Spinal cord (tissue), 10 donors: ENCODE measurements at places on chromosomes 12 and 14. TPM values are rescaled to one million over a fixed set of nuclear protein-coding genes. Genes with fewer than 3 reads are reported as not detected.

DNA sequence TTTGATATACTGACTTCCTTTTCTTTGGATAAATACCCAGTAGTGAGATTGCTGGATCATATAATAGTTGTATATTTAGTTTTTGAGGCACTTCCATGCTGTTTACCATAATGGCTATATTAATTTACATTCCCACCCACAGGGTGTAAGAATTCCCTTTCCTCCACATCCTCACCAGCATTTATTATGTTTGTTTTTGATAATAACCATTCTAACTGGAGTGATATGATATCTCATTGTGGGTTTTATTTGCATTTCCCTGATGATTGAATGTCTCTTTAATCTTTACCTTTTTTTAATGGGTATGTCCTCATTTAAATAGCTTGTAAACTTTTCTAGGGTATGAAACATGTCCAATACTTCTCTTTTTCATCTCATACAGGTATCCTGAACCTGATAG is 11.6 kb upstream of the SAV1 start:
- H3K4me3 ChIP-seq = no peak overlapping the region
- H3K4me1 ChIP-seq = no peaks in the 10 kb centered on the region
- no peaks in the 10 kb centered on the region for H3K36me3 ChIP-seq
- H3K27me3 ChIP-seq = no peaks in the 10 kb centered on the region

DNA sequence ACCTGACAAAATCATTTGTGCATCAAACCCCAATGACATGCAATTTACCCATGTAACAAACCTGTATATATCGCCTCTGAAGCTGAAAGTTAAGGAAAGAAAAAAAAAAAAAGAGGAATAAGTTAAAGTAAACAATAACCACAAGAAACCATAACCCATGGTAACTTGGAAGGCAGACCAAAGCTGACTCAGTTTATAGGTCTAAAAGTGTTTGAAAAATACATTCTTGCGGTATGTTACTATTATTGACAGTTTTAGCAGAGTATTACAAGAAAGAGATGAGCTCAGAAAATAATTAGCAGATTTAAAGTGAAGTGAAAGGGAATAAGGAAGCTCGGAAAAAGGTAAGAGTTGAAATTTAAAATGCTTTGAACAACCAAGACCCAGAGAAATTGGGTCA is 34.4 kb upstream of the MGAT4C start:
- DNase-seq = no peak
- H3K4me3 ChIP-seq = no peak overlapping the region
- H3K4me1 ChIP-seq = no peaks in the 10 kb centered on the region
- H3K27ac ChIP-seq = no peak overlapping the region
- no peaks in the 10 kb centered on the region for H3K36me3 ChIP-seq

GRCh38 chr14:51884086-51884927 is 23.9 kb downstream of the GNG2 start:
- no peaks in the 10 kb centered on the region for H3K4me1 ChIP-seq
- H3K4me3 ChIP-seq = no peak overlapping the region
- H3K36me3 ChIP-seq = no peaks in the 10 kb centered on the region
- no peak overlapping the region for H3K27ac ChIP-seq
- DNase-seq = no peak
- H3K27me3 ChIP-seq = no peaks in the 10 kb centered on the region

GRCh38 chr12:46472893-46473633 is 100.5 kb upstream of the SLC38A2 start:
- H3K27ac ChIP-seq = no peak overlapping the region
- H3K27me3 ChIP-seq = no peaks in the 10 kb centered on the region
- no peak overlapping the region for H3K4me3 ChIP-seq
- H3K4me1 ChIP-seq = no peaks in the 10 kb centered on the region

DNA sequence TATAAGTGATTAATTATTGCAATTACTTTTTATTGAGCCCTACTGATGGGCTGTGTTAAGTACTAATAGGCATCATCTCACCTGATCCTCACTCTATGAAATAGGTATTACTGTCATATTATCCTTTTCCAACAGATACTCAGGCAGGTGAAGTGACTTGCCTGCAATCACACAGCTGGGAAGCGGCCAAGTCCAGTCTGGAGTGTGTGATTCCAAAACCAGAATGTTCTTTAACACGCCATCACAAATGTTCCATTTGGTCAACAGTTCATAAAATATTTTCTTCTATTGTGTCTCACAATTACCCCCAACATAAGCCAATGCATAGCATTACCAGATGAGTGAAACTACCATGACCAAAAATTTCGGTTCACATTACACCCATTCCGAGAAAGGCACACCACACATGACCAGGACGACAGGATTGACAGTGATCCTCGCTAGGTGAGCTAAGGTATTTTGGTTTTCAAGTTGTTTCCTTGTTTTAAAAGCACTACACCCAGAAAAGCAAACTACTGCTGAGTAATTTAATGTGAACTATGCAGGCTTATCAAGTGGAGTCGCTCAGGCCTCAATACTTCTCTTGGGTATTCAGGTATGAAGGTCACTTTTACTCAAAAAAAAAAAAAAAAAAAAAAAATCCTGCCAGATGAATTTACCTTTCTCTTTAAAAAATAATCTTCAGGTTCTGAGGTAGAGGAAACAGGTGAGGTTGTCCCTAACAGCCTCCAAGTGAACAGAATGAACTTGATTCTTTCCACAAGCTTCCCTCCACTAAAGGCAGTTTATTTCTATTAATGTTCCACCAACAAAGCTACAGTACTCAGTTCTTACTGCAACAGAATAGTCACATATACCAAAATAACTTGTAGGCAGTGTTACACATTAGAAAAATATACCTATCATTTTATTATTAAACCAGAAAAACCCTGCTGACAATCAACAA is 2.4 kb downstream of the VPS37B start:
- no peak for DNase-seq
- H3K27ac ChIP-seq = peak overlapping the region; percentile 94
- H3K4me3 ChIP-seq = peak overlapping the region; percentile 97

GRCh38 chr14:24255931-24256711 is 6.9 kb downstream of the TGM1 start:
- H3K27me3 ChIP-seq = no peaks in the 10 kb centered on the region
- no peak for DNase-seq
- H3K4me1 ChIP-seq = no peaks in the 10 kb centered on the region
- no peak overlapping the region for H3K27ac ChIP-seq
- H3K4me3 ChIP-seq = no peak overlapping the region

GRCh38 chr12:27480016-27480415 is 33.5 kb downstream of the SMCO2 start:
- H3K27ac ChIP-seq = no peak overlapping the region
- H3K36me3 ChIP-seq = no peaks in the 10 kb centered on the region
- H3K4me3 ChIP-seq = no peak overlapping the region
- H3K4me1 ChIP-seq = no peaks in the 10 kb centered on the region
- DNase-seq = no peak

GRCh38 chr14:35956376-35957085 is 130.4 kb downstream of the BRMS1L start:
- no peak overlapping the region for H3K27ac ChIP-seq
- no peak overlapping the region for H3K4me3 ChIP-seq
- H3K4me1 ChIP-seq = no peaks in the 10 kb centered on the region
- no peak for DNase-seq

DNA sequence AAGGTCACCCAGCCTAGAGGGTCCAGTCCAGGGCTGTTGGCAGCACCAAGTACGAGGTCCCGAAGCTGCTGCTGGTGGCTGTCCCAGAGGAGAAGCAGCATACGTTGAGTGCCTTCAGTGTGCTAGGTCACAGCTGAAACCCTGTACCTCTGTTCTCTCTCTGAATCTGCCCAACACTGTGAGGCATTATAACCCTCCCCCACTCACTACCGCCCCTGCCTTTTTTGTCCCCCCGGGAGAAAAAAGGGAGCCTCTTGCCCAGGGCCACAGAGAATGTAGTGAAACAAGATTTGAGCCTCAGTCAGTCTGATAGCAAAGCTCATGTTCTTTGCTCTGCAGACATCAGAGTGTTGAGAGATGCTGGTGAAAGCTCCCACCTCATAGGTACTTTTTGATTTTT is 53.4 kb downstream of the PPP2R5C start:
- H3K4me3 ChIP-seq = no peak overlapping the region
- peaks cover 12% of the 10 kb centered on the region for H3K4me1 ChIP-seq
- DNase-seq = no peak

GRCh38 chr12:2354151-2354991 is 301.6 kb downstream of the CACNA1C start:
- peaks cover 30% of the 10 kb centered on the region for H3K4me1 ChIP-seq
- no peaks in the 10 kb centered on the region for H3K36me3 ChIP-seq
- no peaks in the 10 kb centered on the region for H3K27me3 ChIP-seq
- H3K27ac ChIP-seq = no peak overlapping the region
- DNase-seq = peak; percentile 73
- no peak overlapping the region for H3K4me3 ChIP-seq

DNA sequence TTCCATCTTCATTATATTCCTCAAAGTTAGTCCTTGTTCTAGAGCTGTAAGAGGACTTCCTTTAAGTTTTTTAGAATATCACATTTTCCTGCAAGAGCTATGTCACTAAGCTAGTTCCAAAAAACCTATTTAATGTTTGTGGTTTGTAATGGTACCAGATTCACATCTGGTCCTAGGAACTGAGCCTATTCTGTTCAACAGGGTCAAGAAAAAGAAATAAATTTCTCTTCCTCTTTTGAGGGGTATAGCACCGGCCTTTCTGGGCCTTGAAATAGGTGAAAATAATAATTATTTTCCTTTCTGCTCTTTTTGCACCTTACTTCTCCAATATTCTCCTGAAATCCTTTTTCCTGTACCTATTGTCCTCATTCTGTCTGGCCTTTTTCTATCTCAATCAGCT is 3.6 kb upstream of the STXBP6 start:
- H3K4me1 ChIP-seq = peaks cover 10% of the 10 kb centered on the region
- H3K27me3 ChIP-seq = peaks cover 22% of the 10 kb centered on the region
- no peak for DNase-seq

- no peaks in the 10 kb centered on the region for H3K36me3 ChIP-seq
- no peak overlapping the region for H3K4me3 ChIP-seq
- DNase-seq = peak; percentile 39
- no peak overlapping the region for H3K27ac ChIP-seq
- H3K27me3 ChIP-seq = no peaks in the 10 kb centered on the region
Measured at GRCh38 chr12:105622220-105622619, 291.7 kb downstream of the C12orf75 start.

DNA sequence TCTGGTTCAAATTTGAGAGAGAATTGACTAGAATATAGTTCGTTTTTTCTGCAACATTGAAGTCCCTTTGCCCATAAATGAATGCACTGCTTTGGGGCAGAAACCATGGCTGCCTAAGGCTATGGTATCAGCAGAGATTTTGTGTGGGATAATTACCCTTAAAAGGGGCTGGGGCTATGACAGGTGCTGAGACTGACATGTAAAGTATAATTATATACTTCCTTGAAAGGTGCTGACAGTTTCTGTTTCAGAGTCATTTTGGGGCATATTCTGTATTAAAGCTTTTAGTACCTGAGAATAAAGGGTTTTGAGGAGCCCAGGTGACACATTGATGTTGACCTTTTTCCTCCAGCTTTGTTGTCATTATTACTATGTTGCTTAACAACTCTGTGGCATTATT is 150.3 kb upstream of the PTPRQ start:
- no peak overlapping the region for H3K27ac ChIP-seq
- no peak overlapping the region for H3K4me3 ChIP-seq

DNA sequence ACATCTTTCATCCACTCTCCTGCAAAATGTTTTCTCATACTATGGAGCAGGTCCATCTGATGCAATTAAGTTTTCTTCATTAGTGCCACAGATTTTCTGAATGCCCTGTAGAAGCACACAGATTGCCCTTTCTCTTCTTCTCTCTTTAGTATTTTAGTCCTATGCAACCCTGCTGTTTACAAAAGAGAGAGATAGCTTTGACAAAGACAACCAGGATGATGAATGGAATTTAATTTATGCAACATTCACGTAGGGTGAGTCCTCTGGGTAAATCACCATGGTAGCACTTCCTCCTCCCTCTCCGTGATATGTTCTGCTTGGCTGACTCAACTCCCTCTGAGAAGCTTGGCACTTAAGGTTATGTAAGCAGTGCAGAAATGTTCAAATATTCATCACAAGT is 400.9 kb upstream of the PDE3A start:
- no peak overlapping the region for H3K4me3 ChIP-seq
- no peaks in the 10 kb centered on the region for H3K36me3 ChIP-seq
- DNase-seq = peak; percentile 58

DNA sequence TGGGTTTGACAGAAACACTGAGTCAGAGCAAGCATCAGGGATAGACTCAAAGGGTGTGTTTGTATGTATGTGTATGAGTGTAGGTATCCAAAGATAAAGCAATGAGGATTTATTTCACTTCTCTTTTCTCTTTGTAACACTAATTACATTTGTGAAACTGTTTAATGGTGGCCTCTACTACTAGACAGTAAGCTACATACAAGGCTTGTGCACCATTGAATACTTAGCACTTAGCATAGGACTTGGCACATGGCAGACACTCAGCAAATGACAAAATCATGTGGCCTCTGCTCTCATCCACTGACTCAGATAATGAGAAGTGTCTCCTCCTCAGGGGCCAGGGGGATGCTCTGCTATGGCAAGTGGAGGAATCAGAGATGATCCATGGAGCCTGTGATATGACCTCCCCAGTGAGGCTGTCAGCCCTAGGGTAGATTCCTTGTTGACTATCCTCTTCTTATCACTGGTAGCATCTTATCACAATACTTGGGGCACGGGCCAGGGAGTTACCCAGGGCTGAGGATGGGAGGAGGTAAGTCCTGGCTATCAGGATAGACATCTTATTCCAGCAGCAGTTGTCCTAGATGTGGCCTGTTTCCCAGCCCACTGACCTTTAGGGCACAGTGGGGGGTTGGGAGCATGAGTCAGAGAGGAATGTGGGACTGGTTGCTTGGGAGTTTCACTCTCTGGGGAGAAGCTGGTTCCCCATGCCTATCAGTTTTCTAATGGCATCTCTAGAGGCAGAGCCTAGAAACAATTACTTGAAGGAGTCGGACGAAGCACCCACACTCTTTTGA is 71.2 kb upstream of the HOXC13 start:
- no peak for DNase-seq
- no peak overlapping the region for H3K4me3 ChIP-seq
- peaks cover 6% of the 10 kb centered on the region for H3K4me1 ChIP-seq
- H3K27ac ChIP-seq = no peak overlapping the region

SP1 gene
- total RNA-seq = 55.2 TPM

ANKRD52 gene
- total RNA-seq = 23.2 TPM

DAO gene
- total RNA-seq = not detected

B3GNT4 gene
- 1.3 TPM for total RNA-seq

HAL gene
- 1.6 TPM for total RNA-seq

ACRBP gene
- 3.9 TPM for total RNA-seq

NRL gene
- 2.4 TPM for total RNA-seq

KCNJ8 gene
- 15.3 TPM for total RNA-seq

GRIN2B gene
- 12.0 TPM for total RNA-seq

KCNMB4 gene
- total RNA-seq = 18.9 TPM

LRRC9 gene
- 8.2 TPM for total RNA-seq

DEPDC4 gene
- total RNA-seq = 1.8 TPM

BEST3 gene
- 1.7 TPM for total RNA-seq
